Endodermal cell (in vitro differentiated cells): ENCODE measurements at places on chromosomes 3 and 15. TPM values are rescaled to one million over a fixed set of nuclear protein-coding genes. Genes with fewer than 3 reads are reported as not detected.

- H3K36me3 ChIP-seq: peaks cover 23% of the 10 kb centered on the region
- H3K27ac ChIP-seq: peak overlapping the region; percentile 34
- no peak overlapping the region for H3K4me3 ChIP-seq
- no peaks in the 10 kb centered on the region for H3K27me3 ChIP-seq
- no peak for DNase-seq
These were observed 102.9 kb downstream of the HERC2 start for GRCh38 chr15:28219116-28219515.

DNA sequence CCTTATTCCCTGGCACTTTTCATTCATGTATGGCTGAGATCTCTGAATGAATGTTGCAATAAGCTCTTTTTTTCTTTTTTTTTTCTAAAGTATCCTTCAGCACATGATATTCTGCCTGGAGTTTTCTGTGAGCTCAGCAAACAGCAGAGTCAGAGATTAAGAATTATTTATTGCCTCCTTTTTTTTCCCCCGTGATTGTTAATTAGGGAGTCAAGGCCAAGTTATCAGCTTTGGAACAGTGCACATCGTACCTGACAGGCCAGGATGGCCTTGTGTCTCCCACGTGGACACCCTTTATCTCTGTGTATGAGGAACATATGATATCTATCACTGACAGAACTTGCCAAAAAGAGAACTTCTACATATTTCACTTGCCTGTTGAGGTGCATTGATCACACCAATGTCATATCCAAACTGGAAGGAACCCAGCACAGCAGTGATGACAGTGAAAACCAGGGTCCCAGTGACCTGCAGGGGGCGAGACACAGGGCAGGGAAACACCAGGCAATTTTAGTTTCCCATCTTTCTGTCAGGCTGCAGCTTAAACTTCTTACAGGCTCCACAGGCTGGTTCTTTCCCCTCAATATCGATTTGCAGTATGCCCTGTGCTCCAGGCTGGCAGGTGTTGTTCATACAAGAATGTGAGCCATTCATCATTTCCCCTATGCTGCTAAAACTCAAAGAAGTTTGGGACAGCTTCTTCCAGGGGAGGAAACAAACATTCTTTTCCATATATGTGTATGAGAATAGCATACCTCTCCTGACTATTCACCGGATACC lies 8.2 kb downstream of the SLC2A2 start:
- H3K27ac ChIP-seq: no peak overlapping the region
- DNase-seq: peak; percentile 79
- H3K4me3 ChIP-seq: no peak overlapping the region
- H3K4me1 ChIP-seq: no peaks in the 10 kb centered on the region
- H3K36me3 ChIP-seq: no peaks in the 10 kb centered on the region
- H3K27me3 ChIP-seq: no peaks in the 10 kb centered on the region

GRCh38 chr3:42164656-42165055 lies 73.5 kb downstream of the TRAK1 start:
- H3K36me3 ChIP-seq: no peaks in the 10 kb centered on the region
- DNase-seq: no peak
- H3K4me3 ChIP-seq: peak overlapping the region; percentile 33
- peaks cover 18% of the 10 kb centered on the region for H3K4me1 ChIP-seq

Gene SLC25A38
- 27.6 to 35.2 TPM (median 33.4 TPM) in 3 replicates for total RNA-seq

Gene CRYBG3
- total RNA-seq: 8.1 to 17.2 TPM (median 9.7 TPM) in 3 replicates

- no peaks in the 10 kb centered on the region for H3K27me3 ChIP-seq
- no peaks in the 10 kb centered on the region for H3K36me3 ChIP-seq
- no peak overlapping the region for H3K27ac ChIP-seq
- DNase-seq: peak; percentile 69
- H3K4me1 ChIP-seq: peaks cover 13% of the 10 kb centered on the region
These were observed 296.8 kb downstream of the RORA start for GRCh38 chr15:60932051-60932915.

DNA sequence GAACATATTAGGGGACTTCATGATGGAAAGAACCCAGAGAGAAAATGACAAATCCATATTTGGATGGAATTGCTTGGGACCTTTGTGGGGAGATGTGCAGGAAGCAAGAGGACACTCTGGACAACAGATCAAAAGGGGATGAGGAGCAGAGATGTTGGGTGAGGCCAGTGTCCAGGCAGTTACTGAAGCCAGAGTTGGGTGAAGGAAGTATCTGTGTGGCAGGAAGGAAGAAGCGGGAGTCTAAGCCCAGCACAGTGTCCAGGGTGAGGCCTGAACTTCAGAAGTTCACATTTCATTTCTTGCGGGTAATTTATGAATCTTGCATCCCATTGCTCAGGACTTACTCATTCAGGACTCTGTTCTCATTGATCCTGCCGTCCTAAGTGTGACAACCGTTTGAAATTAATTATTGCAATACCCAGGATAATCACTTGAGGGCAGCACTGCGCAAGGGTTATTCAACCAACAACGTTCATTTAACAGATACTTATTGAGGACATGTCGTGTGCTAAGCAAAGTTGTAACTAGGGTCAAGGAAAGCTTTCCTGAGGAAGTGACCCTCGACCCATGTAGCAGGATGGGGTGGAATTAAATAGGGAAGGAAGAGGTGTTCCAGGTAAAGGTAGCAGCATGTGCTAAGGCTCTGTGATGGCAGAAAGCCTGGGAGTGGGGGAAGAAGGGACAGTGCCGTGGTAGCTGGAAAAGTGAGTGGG lies 61.3 kb upstream of the CMTM8 start:
- no peaks in the 10 kb centered on the region for H3K36me3 ChIP-seq
- no peak overlapping the region for H3K27ac ChIP-seq
- peaks cover 4% of the 10 kb centered on the region for H3K27me3 ChIP-seq
- H3K4me1 ChIP-seq: no peaks in the 10 kb centered on the region

Gene CFAP91
- total RNA-seq: 4.1 to 10.5 TPM (median 9.8 TPM) in 3 replicates

DNA sequence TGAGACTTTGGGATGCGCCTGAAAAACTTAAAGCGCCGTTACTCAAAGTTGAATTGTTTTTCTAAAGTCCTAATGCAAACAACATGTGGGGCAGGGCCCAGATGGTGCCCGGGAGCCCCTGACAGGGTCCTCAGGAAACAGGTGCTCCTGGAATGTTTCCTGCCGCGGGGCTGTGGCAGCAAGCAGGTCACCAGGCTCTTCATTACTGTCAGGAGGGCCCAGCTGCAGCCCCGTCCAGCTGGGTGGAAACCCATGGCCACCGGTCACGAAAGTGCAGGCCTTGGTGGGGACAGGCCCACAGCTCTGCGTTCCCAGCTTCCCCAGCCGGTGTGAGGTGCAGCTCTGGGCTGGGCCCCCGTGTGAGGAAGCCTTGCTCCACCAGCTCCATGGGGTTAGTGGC lies 63.9 kb upstream of the GATA2 start:
- H3K4me3 ChIP-seq: no peak overlapping the region
- no peaks in the 10 kb centered on the region for H3K4me1 ChIP-seq
- DNase-seq: peak; percentile 43
- H3K27ac ChIP-seq: no peak overlapping the region

Gene EXD1
- not detected in 3 replicates for total RNA-seq

DNA sequence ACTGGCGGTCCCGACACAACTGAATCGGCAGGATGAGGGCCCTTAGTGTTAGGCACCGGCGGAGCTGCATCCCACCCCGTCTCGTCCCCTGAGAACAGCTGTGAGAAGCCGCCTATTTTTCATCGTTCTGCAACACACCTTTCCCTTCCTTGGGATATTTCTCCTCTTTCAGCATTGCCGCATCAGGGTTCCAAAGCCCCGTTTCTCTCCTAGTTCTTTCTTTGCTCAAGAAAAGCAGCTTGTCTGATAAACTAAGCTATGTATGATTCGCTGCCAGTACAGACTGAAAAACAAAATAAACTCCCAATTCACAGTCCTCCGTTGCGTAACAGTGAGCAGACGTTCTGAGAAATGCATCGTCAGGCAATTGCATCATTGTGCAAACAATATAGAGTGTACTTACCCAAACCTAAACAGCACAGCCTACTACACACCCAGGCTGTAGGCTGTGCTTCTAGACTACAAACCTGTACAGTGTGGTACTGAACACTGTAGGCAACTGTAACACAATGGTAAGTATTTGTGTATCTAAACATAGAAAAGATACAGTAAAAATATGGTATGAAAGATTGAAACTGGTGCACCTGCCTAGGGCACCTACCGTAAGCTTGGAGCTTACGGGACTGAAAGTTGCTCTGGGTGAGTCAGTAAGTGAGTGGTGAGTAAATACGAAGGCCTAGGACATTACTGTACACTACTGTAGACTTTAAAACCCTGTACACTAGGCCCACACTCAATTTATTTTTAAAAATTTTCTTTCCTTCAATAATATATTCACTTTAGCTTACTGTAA lies 8.9 kb upstream of the ADAMTS17 start:
- peaks cover 11% of the 10 kb centered on the region for H3K27me3 ChIP-seq
- H3K4me1 ChIP-seq: no peaks in the 10 kb centered on the region
- no peak overlapping the region for H3K4me3 ChIP-seq
- H3K27ac ChIP-seq: no peak overlapping the region

DNA sequence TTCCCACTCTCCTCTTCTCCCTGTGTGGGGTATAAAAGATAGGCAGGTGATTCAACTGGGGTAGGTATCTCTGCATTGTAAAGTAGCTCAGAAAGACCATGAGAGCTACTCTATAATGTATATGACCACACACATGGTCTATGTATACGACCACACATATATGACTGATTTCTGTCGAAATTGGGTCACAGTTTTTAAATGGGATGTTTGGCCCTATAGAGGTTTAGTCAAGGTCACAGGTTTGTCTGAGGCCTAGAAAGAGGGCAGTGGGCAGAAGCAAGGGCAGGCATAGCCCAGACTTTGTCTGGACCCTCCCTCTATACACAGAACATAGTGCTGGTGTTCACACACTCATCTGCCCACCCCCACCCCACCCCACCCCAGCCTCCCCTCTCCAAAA lies 4.4 kb downstream of the LAMP3 start:
- no peaks in the 10 kb centered on the region for H3K4me1 ChIP-seq
- no peak for DNase-seq
- H3K36me3 ChIP-seq: no peaks in the 10 kb centered on the region
- no peak overlapping the region for H3K27ac ChIP-seq
- peaks cover 23% of the 10 kb centered on the region for H3K27me3 ChIP-seq
- H3K4me3 ChIP-seq: no peak overlapping the region
